ENCODE measurements at places on chromosomes 7 and 10. TPM values are rescaled to one million over a fixed set of nuclear protein-coding genes. Genes with fewer than 3 reads are reported as not detected.

Gene CHST3
- total RNA-seq = 36.1 TPM

Gene CHN2
- total RNA-seq = not detected

Gene HTR5A
- total RNA-seq = not detected

Gene PIP
- not detected for total RNA-seq

Gene ASAH2
- 1.8 TPM for total RNA-seq

Gene PDE6C
- not detected for total RNA-seq

Gene EPHA1
- not detected for total RNA-seq

Gene UNCX
- total RNA-seq = not detected

Gene ATG9B
- 0.80 TPM for total RNA-seq

Gene CH25H
- total RNA-seq = 0.09 TPM

Gene EVX1
- total RNA-seq = 0.07 TPM

Gene PLAU
- total RNA-seq = 161 TPM

Gene AGAP4
- 7.5 TPM for total RNA-seq

Gene DCLRE1C
- 6.5 TPM for total RNA-seq

Gene PLAC9
- 0.16 TPM for total RNA-seq

Gene OGDHL
- total RNA-seq = 0.22 TPM

Gene CTAGE4
- not detected for total RNA-seq

Gene NPS
- total RNA-seq = not detected

Gene FZD1
- total RNA-seq = 2.5 TPM

Gene ODAD2
- 0.27 TPM for total RNA-seq

Gene HYAL4
- total RNA-seq = 0.08 TPM

Gene KCNMA1
- total RNA-seq = 38.6 TPM

Gene SH3PXD2A
- total RNA-seq = 2.2 TPM

Gene SORBS1
- 0.91 TPM for total RNA-seq

Gene NODAL
- not detected for total RNA-seq

Gene LRIT1
- total RNA-seq = not detected

Gene BTBD16
- 0.52 TPM for total RNA-seq

Gene CABCOCO1
- 0.54 TPM for total RNA-seq

Gene ZNF248
- total RNA-seq = 4.7 TPM

Gene CCL26
- 14.5 TPM for total RNA-seq

Gene AGAP9
- total RNA-seq = 9.3 TPM
